ENCODE measurements at places on chromosomes 7 and 10.

- no peak for DNase-seq
Observed at GRCh38 chr7:34761627-34762026, 103.6 kb downstream of the NPSR1 start.

DNA sequence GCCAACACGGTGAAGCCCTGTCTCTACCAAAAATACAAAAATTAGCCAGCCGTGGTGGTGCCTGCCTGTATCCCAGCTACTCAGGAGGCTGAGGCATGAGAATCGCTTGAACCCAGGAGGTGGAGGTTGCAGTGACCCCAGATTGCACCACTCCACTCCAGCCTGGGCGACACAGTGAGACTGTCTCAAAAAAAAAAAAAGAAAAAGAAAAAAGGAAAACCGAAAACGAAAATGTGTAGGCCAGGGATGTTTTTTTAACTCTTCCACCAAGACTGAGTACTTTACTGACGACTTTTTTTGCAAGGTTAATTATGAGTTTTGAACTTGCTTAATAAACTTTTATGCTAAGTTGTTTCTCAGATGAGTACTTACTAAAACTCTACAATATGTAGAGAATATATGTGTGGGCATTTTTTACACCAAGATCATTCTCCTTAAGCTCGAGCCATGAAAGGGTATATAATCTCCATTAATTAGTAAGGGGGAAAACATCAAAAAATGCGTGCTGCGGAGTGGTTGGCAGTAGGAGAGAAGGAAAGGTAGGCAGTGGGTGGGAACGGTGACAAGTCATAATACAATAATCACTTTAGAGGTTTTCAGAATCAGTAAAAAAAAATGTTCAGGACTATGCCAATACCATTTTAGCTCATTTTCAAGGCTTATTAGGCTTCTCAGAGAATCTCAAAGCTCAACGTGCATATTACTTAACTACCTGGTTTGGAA, 8.6 kb upstream of the ADRB1 start:
- no peak for DNase-seq

DNA sequence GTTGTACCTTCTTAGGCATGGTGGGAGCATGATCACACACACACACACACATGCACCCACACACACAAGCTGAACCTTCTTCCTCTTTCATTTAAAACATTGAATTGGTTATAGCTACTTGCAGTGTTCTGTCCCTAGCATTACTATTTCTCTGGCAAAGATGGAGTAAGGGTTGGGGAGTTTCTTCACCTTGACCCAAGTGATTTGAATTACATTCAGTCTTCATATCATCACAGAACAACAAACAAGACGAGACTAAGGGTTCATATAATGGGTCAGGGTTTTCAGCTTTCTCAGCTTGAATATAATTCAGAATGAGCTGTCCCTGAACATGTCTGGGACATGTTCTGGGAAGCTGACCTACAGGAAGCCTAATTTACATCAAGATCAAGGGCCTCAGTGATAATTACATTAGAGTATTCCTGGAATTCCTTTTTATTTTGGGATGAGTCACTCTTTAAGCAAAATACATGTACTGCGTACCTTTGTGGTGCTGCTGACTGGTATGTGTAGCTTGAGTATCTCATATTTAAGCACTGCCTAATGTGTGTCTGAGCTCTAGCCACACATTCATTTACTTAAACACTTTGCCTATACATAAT, 213.5 kb upstream of the TMEM229A start:
- DNase-seq = no peak

DNA sequence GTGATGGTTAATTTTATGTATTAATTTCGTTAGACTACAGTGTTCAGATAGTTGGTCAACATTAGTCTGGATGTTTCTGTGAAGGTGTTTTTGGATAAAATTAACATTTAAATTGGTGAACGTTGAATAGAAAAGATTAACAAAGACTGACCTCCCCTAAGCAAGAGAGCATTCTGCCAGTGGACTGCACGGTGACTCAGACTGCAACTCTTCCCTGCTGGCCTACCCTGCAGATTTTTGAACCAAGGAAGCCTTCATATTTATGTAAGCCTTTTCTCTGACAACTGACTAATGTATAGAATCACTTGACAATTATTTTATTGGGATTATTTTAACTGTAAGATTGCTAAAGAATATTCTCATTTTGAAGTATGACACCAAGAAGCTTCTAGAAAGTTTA, 7.9 kb upstream of the ZNF248 start:
- no peak for DNase-seq

DNA sequence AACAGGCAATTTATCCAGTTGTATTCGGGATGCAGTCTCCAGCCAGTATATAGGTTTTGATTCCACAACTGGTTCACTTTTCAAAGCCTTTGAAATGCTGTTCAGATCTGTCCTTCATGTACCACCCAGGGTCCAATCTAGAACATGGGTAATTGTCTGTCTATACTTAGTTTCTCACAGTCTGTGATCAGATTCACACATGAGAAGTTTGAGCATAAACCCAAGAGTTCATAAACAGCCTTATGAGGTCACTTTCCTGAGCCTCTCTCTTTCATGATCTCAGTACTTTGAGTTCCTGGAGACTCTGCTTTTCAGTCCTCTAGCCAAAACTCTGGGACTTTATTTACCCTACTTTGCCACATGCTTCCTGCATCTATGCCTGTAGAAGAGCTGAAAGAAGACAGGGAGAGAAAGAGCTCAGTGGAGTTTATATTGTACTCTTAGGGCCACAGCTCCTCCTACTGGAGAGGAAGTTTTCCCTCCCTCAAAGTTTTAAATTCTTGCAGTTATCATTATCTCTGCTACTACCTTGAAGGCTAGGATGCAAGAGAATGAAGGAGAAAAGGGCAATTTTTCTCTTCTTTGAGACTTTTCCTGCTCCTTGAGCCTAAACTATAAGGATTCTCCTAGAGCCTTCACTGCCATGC, 172.0 kb downstream of the ZEB1 start:
- no peak for DNase-seq

- no peak for DNase-seq
Observed at GRCh38 chr7:90298145-90299038, 22.7 kb downstream of the FAM237B start.

DNA sequence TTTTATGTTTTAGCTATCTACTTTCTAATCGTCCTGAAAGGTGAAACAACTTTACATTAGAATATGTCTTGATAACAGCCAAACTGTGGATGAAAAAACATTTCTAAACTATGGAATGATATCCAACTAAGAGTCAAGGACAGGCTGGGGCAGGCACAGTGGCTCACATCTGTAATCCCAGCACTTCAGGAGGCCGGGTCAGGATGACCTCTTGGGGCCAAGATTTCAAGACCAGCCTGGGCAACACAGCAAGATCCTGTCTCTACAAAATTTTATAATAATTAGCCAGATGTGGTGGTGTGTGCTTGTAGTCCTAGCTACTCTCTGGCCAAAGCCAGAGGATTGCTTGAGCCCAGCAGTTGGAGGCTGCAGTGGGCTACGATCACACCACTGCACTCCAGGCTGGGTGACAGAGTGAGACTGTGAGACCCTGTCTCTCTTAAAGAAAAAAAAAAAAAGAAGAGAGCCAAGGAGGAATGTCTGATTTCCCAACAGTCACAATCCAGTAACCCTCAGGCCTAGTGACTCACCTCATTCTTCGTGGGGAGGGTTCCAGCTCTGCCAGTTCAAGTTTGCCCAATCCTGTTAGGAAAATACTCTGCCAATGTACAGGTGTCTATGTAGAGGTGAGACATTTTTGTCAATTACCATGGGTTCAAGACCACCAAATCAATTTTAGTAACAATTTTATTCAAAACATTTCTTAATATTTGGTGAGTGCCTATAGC, 14.6 kb upstream of the FZD1 start:
- DNase-seq = no peak

DNA sequence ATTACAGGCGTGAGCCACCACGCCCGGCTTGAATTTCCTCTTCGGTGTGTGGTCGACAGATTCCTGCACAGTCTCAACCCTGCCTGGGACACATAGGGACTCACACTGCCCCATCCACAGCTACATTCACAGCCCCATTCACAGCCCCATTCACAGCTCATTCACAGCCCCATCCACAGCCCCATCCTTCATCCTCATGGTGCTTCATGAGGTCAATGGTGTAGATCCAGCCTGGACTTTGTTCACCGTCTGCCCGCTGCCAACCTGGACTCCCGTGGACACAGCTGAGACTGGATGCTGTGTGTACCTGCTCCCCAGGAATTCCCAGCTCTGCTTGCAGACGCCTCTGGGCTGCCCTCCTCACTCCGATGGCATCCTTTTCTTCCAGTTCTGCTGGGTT, 5.2 kb downstream of the IDI2 start:
- no peak for DNase-seq

GRCh38 chr10:9734218-9734617, 1283.5 kb upstream of the CELF2 start:
- no peak for DNase-seq

- DNase-seq = no peak
Observed at GRCh38 chr7:155341463-155341983, 43.8 kb downstream of the INSIG1 start.

DNA sequence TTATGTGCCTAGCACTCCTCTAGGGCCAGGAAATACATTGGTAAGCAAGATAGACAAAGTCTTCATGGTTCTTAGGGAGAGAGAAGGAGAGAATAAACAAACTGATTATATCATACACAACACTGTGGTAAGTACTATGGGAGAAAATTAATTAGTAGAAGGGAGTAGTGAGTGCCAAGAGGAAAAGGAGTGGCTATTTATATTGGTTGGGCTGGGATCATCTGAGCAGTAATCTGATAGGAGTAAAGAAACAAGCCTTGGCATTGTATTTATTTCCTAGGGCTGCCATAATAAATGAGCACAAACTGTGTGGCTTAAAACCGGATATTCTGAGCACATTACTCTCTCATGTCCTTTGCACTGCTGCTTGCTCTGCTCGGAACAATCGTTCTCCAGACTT, 158.1 kb upstream of the PHF14 start:
- DNase-seq = no peak

- DNase-seq = no peak
Observed at GRCh38 chr7:157520249-157520648, 183.4 kb downstream of the DNAJB6 start.

DNA sequence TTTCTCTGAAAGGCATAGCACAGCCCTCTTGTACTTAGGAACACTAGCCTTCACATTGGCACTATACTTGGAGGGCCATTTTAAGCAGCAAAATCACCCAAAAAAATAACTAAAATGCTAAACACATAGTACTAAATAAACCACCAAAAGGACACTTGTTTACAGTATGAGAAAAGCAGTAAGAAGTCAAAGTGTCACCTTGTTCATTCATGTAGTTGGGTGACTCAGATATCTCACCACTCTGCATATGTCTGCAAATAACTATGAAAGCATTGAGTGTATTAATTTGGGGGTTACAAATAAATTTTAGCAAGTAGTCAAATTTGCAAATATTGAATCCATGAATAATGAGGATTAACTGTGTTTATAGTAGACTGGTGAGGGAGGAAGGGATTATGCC, 107.6 kb downstream of the ELAPOR2 start:
- DNase-seq = no peak

DNA sequence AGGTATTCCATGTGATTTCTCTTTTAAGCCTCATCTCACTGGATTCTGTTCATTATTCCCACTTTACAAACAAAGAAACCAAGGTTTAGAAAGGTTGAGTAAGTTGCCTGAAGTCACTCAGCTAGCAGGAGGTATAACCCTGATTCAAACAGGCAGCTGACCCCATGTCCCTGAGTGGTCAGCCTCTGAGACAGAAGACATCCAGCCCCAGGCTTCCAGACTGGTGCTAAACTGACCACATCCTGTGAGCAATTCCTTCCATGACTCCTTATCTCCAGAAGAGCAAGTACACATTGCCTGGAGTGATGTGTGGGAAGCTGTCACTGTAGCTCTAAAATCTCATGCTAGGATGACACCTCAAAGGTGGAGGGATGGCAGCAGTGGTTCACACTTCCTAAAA, 3.7 kb downstream of the PLPP4 start:
- no peak for DNase-seq

DNA sequence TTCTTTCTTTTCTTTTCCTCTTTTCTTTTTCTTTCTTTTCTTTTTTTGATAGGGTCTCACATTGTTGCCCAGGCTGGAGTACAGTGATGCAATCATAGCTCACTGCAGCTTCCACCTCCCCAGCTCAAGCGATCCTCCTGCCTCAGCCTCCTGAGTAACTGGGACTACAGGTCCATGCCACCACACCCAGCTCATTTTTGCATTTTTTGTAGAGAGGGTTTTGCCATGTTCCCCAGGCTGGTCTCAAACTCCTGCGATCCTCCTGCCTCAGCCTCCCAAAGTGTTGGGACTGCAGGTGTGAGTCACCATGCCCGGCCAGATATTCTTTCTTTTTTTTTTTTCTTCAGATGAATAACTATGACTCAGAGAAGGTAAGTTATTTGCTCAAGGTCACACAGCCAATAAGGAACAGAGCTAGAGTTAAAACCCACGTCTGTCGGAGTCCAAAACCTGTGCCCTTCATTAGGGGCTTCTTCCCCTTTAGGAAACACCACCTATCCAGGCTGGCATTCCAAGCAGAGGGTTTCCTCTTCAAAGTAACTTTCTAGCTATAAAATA, 28.1 kb upstream of the DNMBP start:
- DNase-seq = no peak

- DNase-seq = no peak
Observed at GRCh38 chr7:372932-373791, 83.2 kb downstream of the FOXL3 start.

- DNase-seq = no peak
Observed at GRCh38 chr7:41133690-41134299, 569.1 kb downstream of the INHBA start.

- no peak for DNase-seq
Observed at GRCh38 chr7:20241194-20241910, 24.2 kb upstream of the MACC1 start.

DNA sequence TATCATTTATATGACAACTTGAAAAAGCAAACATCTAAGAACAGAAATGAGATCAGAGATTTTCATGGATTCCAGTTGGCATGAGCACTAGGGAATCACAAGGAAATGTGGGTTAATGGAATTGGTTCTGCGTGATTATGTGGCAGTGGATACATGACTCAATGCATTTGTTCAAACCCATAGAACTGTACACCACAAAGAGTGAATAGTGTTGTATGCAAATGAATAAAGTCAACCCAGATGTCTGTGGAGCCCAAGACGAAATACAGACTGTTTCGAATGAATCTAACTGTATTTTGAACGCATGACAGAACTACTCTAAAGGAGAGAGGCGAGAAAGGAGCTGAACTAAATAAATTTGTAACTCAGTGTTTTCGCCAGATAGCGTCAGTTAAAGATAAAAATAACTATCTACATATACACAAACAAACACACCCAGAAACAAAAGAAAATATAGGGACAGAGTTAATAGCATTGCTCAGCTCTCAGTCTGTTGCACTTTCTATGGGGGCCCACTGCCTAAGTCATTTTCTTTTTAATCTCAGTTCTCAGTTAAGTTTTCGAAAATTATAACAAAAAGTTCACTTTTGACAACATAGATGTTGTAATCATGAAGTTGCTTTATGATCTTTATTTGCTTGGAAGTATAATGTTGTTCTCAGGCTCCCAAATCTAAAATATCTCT, 636.7 kb upstream of the SEMA3D start:
- DNase-seq = no peak

GRCh38 chr10:105010411-105011121, 369.5 kb downstream of the SORCS3 start:
- no peak for DNase-seq
